Hair follicular keratinocyte (primary cell): ENCODE measurements at places on chromosomes 12 and 14. TPM values are rescaled to one million over a fixed set of nuclear protein-coding genes. Genes with fewer than 3 reads are reported as not detected.

The PRKD1 gene
- 0.53 TPM in 1 of 2 replicates, not detected in the other for total RNA-seq

The OTX2 gene
- not detected in 2 replicates for total RNA-seq

The GPR68 gene
- total RNA-seq: 5.0 and 5.4 TPM in 2 replicates

The TMCC3 gene
- 5.7 and 12.7 TPM in 2 replicates for total RNA-seq

The TTC7B gene
- 27.7 and 55.8 TPM in 2 replicates for total RNA-seq

The GLIPR1L1 gene
- total RNA-seq: not detected in 2 replicates

The OAS2 gene
- total RNA-seq: 2.7 and 3.5 TPM in 2 replicates

The COQ10A gene
- 4.8 TPM in 2 replicates for total RNA-seq

The C12orf50 gene
- not detected in 2 replicates for total RNA-seq

The KIF26A gene
- 0.08 and 0.38 TPM in 2 replicates for total RNA-seq
